ENCODE measurements at places on chromosomes 13 and 19. TPM values are rescaled to one million over a fixed set of nuclear protein-coding genes. Genes with fewer than 3 reads are reported as not detected.
A peak's percentile ranks its signal among the peaks of the same experiment; 100 is the strongest.

ANKRD27 gene
- polyA plus RNA-seq, result 22.1 TPM

C1QTNF9 gene
- polyA plus RNA-seq, result 0.46 TPM

RASAL3 gene
- 2.8 TPM for polyA plus RNA-seq

MISP gene
- polyA plus RNA-seq, result 5.8 TPM

DNA sequence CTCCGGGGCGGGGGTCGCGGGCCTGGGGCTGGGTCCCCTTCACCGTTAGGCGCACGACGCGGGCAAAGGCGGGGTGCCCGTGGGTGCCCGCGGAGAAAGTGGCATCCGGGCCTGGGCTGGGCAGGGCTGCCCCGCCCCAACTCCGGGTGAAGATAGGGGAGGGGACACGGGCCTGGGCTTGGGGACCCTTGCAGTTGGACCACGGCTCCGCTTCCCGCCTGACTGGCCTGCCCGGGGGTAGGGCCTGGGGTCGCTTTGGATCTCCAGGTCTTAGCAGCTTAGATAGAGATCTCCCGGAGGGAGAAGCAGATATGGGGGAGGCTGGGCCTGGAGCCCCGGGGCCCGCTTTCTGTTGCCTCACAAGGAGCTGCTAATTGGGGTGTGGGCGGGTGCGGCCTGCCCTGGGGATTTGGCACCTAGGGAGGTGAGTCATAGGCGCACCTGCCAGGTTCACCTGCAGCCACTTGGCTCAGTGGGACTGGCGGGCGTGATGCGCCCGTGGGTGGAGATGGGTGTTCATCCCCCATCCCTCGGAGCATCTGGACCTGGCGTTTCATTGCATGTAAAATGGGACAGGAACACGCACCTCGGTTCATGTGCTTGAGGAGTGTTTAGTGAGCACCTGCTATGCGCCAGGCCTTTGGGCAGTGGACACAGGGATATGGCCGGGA is 585 bp downstream of the MAP1S start:
- DNase-seq, result peak; percentile 67

- DNase-seq, result no peak
Observed at GRCh38 chr19:40610396-40611064, 9.4 kb downstream of the LTBP4 start.

- peak; percentile 71 for DNase-seq
Observed at GRCh38 chr13:40069173-40070044, 413.9 kb downstream of the COG6 start.

SEMA6B gene
- 2.1 TPM for polyA plus RNA-seq

- no peak for DNase-seq
Observed at GRCh38 chr13:32036757-32037156, 5.2 kb downstream of the FRY start.

- DNase-seq, result no peak
Observed at GRCh38 chr13:40758811-40759210, 12.2 kb downstream of the MRPS31 start.

Measured in left lung (tissue), 14 donors.